Activated naive CD8-positive, alpha-beta T cell treated with anti-CD3 and anti-CD28 coated beads, Interleukin-2, amount 10 ng/mL, durations not matched to agents 7 days and 5 days (primary cell): ENCODE measurements at places on chromosomes 2 and 18.

GRCh38 chr18:52227536-52227935 is 112.5 kb upstream of the DCC start:
- H3K4me3 ChIP-seq = no peak overlapping the region
- H3K27ac ChIP-seq = no peak overlapping the region
- no peaks in the 10 kb centered on the region for H3K36me3 ChIP-seq
- H3K27me3 ChIP-seq = no peaks in the 10 kb centered on the region
- H3K4me1 ChIP-seq = no peaks in the 10 kb centered on the region
- DNase-seq = no peak

DNA sequence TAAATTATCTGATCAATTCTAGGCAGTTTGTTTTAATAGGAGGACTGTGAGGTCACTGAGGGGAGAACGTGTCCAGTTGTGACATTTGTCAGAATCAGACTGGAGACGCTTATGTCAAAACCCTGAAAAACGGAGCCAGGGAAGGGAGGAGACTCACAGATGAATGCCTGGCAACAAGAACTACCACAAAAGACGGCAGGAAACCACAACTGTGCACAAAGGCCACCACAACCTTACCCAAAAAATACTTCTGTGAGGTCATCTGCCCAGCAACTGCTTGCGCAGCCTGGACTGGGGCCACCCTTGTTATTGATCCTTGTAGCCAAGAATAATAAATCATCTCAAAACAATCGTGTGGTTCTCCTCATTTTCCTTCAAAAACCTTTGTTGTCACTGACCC is 173.0 kb upstream of the ALKAL2 start:
- DNase-seq = no peak
- no peaks in the 10 kb centered on the region for H3K36me3 ChIP-seq
- H3K4me3 ChIP-seq = peak overlapping the region; percentile 13
- H3K27ac ChIP-seq = no peak overlapping the region
- H3K27me3 ChIP-seq = peaks cover 71% of the 10 kb centered on the region

- peak; percentile 49 for DNase-seq
- H3K4me1 ChIP-seq = peaks cover 18% of the 10 kb centered on the region
- peak within 1 kb of the TSS; percentile 68 for H3K27ac ChIP-seq
- no peaks in the 10 kb centered on the region for H3K36me3 ChIP-seq
These were observed at the start of gene HOXD8 for GRCh38 chr2:176128982-176129796. Gene HOXD8 (plus strand): TSS chr2:176129705. CDS start chr2:176130367, 662 bp downstream.

GRCh38 chr2:120675460-120676130 is 60.1 kb upstream of the GLI2 start:
- peaks cover 4% of the 10 kb centered on the region for H3K4me1 ChIP-seq
- no peak overlapping the region for H3K4me3 ChIP-seq
- H3K36me3 ChIP-seq = no peaks in the 10 kb centered on the region
- DNase-seq = peak; percentile 62
- peaks cover 20% of the 10 kb centered on the region for H3K27me3 ChIP-seq
